Muscle of arm (tissue), 14 donors: ENCODE measurements at places on chromosomes 7 and 10. TPM values are rescaled to one million over a fixed set of nuclear protein-coding genes. Genes with fewer than 3 reads are reported as not detected.

DNA sequence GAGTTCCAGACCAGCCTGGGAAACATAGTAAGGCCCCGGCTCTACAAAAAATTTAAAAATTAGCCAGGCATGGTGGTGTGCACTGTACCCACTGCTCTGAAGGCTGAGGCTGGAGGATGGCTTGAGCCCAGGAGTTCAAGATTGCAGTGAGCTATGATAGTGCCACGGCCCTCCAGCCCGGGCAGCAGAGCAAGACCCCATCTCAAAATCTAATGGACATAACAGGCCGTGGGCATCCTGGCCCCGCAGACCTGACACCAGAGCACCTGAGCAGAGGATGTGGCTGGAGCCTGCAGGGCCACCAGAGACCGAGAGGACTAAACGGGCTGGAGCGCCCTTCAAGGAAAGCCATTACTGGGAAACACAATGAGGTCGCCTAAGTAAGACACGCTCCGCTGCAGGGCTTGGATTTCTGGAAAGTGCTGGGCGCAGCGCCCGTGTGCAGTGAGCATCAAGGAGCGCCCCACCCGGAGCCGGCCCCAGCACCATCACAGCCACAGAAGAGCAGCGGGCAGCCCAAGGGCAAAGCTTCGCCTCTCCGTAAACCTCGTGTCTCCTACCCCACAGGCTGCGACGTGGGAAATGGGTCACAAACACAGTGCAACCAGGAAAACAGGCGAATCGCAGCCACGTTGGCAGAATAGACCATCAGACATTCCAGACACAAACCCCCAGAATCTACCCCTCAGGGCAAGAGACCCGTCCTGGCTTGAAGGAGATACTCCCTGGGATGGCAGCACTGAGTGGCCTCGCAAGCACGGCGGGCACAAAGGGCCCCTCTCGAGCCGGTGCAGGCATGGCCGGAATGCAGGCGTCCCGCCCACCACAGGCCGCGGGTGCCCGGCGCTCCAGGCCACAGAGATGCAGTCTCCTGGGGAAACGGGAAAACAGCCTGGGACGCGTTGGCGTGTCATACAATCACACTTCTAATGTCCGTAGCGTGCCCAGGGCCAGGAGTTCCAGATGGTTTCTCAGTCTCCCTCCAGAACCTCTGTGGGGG, 4.9 kb downstream of the RADIL start:
- DNase-seq, result no peak

DNA sequence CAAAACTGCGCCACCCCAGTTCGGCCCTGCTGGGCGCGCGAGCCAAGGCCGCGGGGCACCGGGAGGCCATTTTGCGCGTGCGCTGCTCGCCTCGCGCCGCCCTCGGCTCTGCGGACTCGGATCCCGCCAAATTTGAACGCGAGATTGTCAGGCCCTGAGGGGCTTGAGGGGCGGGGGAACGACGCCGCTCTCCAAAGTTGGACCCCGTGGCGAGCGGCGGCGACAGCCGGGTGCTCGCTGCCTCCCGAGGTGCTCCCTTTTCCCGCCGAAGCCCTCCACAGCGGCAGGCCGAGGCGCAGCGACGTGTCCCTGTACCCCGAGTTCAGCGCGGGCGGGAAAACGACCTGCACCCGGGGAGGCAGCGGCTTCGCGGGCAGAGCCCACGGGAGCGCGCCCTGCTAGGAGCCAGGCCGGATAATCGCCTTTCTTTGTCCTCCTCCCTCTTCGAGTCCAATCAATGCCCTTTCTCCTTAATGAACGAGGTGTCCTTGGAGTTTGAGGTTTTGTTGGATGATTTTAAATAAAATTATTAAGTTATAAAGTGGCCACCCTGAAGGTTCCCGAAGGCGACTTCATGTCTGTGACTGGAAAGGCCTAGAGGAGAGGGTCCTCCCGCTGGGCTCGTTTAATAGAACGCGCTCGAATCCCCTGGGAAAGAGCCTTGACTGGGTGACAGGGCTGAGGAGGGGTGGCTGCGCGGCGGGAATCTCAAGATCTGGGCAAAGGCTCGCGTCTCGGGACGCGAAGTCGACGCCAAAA, 10.7 kb upstream of the SPAG6 start:
- DNase-seq, result no peak

GRCh38 chr10:4633186-4633585, 192.8 kb upstream of the AKR1E2 start:
- no peak for DNase-seq

- no peak for DNase-seq
Observed at GRCh38 chr7:375321-375831, 85.4 kb downstream of the FOXL3 start.

- DNase-seq, result no peak
Observed at GRCh38 chr7:102451371-102452054, 13.2 kb downstream of the ALKBH4 start.

DNA sequence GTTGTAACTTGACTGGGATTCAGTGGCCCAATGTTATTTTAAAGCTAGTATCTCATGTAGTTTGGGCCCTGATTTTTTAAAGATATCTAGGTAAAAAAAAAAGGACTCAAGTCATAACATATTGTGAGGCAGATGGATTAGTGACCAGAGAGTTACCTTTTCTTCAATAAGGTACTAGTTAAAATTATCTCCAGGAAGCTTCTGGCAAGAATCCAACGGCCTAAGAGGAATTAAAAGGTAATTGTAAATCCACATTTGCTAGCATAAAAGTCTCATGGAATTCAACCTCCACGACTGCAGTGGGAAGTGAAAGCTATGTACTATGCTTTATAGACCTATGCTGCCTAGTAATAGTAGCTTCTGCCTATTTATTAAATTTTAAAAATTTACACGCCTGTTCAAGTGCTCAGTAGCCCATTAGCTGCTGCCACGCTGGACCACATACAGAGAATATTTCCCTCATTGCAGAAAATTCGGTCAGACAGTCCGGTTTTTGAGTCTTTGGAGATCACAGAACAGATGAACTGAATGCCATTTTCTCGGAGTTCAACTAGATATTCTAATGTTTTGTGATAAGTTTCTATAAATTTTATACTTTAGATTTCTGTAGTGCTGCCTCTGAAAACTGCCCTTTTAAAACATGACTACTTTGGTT, 118.4 kb downstream of the NSUN6 start:
- DNase-seq, result no peak

GRCh38 chr10:33402220-33403073, 68.0 kb upstream of the NRP1 start:
- DNase-seq, result no peak

DNA sequence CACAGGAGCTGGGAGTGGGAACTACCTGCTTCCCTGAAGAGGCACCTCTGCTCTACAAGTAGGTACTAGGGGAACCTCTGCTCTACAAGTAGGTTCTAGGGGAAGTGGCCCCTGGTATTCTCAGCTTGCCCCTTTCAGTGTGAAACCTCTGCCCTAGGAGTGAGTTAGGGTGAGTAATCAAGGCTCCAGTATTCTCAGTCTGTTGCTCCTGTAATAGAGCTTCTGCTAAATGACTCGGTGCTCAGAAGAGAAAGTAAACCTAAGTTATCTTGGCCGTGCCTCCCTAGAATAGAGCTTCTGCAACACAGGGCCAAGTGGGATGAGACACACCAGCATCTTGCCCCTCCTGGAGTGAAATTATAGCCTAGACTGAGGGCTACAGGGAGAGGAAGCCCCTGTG, 13.4 kb upstream of the RASSF4 start:
- DNase-seq, result no peak

Gene TSPAN33
- 29.6 TPM for polyA plus RNA-seq

Gene HOXA10
- 28.9 TPM for polyA plus RNA-seq

Gene TSPAN13
- 79.0 TPM for polyA plus RNA-seq
